ENCODE measurements at places on chromosomes 5 and 9. TPM values are rescaled to one million over a fixed set of nuclear protein-coding genes. Genes with fewer than 3 reads are reported as not detected.

The TRPM3 gene
- total RNA-seq, result under 0.01 TPM

The PCDHB10 gene
- total RNA-seq, result 0.43 TPM

The SOX30 gene
- total RNA-seq, result not detected

The SLC4A9 gene
- total RNA-seq, result not detected

The AGXT2 gene
- not detected for total RNA-seq

The PHPT1 gene
- total RNA-seq, result 63.5 TPM

The TRIM7 gene
- 3.4 TPM for total RNA-seq

The GALT gene
- 29.3 TPM for total RNA-seq

The RETREG1 gene
- total RNA-seq, result 0.66 TPM

The BSPRY gene
- total RNA-seq, result not detected

The LCN6 gene
- total RNA-seq, result not detected

The JAKMIP2 gene
- 0.22 TPM for total RNA-seq

The DBN1 gene
- total RNA-seq, result 151 TPM

The TAF1L gene
- under 0.01 TPM for total RNA-seq

The TMEM252 gene
- total RNA-seq, result not detected

The SVEP1 gene
- 16.2 TPM for total RNA-seq

The ARID3C gene
- total RNA-seq, result not detected

The MCTP1 gene
- 24.7 TPM for total RNA-seq

The ACTBL2 gene
- 3.3 TPM for total RNA-seq

The TRMT10B gene
- total RNA-seq, result 3.3 TPM

The EQTN gene
- total RNA-seq, result not detected

The CSNK1G3 gene
- 64.8 TPM for total RNA-seq

The SLC1A3 gene
- 9.2 TPM for total RNA-seq

All from placental pericyte (primary cell).